CD4-positive, alpha-beta T cell (primary cell): ENCODE measurements at places on chromosomes 1 and 21.

GRCh38 chr1:108512239-108513043 lies 47.5 kb upstream of the EEIG2 start:
- DNase-seq: peak; percentile 6

DNA sequence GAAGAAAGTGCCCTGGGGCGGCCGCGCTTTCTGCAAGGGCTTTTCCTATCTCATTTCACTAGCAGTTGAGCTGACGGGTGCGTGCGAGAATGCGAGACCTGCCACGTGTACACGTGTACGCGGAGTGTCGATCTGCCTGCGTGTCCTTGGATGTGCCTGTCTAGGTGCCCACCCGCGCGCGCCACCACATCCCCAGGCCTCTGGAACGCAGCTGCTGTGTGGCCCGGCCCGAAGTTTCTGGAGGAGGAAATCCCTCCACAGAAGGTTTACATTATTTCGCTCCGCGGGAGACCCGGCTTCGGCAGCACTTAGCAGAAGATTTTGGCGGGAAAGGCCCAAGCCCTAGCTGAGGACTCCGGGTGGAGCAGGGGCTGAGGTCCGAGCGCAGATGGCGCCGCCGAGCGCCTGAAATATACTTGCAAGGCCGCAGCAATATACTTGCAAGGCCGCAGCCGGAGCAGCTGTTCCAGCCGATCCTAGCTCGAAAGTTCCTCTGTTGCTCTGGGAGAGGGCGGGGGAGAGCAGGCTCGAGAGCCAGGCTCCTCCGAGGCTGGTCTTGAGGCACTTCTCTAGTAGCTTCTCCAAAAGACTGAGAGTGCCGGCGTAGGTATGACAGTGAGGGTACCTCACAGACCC lies 3.9 kb downstream of the TBX15 start:
- DNase-seq: no peak

DNA sequence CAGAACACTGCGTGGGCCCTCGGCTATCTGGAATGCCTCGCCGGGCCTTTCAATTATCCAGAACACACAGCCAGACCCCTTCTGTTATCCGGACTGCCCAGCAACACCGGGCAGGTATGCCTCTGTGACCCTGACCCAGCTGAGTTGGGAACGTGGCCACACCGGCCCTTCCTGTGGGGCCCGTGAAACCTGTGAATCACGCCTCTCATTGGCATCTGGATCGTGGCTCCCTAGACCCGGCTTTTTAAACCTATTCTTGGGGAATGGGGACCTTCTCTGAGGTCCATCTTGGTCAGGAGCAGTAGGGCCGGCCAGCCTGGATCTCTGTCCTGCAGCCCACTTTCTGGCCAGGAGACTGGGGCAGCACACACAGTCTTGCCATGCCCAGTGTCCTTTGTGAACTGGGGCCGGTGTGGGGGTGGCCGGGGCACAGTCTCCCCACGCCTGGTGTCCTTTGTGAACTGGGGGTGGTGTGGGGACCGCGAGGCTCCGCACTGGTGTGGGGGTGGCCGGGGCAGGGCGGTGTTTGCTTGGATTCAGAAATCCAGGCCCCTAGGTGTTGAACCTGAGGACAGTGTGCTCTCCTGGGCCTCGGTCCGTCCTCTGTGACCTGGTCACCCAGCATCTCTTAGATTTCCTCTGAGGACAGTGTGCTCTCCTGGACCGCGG lies 11.1 kb downstream of the COL18A1 start:
- no peak for DNase-seq

GRCh38 chr1:20632386-20632785 lies 872 bp upstream of the PINK1 start:
- DNase-seq: no peak

DNA sequence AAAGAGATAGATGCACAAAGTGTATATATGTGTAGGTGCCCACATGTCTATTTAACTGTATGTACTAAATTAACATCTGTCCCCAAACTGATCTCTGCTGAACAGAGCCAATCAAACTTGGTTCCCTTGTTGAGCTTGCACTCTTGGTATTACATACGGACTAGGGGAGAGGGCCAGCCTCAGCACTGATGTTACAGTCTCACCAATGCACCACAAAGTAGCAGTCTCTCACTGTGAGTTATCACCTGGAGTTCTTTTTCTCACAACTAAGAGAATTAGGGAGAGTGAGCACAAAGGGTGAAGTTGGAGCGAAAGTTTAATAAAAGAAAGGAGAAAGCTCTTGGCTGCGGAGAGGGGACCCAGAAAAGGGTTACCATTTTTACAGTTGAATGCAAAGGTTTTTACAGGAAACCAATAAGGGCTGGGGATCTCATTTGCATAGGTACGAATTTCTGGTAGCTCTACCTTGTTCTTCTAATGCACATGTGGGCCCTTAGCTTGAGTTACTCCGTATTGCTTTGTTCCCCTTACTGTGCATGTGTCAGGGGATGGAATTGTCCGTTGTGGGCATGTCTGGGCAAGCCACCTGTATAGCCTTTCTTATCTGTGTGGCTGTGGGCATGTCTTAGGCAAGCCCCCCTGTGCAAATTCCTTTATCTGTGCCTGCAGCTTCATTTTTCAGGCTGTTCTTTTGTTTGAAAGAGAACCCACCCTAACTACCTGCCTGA lies 13.3 kb upstream of the CHI3L2 start:
- DNase-seq: no peak

DNA sequence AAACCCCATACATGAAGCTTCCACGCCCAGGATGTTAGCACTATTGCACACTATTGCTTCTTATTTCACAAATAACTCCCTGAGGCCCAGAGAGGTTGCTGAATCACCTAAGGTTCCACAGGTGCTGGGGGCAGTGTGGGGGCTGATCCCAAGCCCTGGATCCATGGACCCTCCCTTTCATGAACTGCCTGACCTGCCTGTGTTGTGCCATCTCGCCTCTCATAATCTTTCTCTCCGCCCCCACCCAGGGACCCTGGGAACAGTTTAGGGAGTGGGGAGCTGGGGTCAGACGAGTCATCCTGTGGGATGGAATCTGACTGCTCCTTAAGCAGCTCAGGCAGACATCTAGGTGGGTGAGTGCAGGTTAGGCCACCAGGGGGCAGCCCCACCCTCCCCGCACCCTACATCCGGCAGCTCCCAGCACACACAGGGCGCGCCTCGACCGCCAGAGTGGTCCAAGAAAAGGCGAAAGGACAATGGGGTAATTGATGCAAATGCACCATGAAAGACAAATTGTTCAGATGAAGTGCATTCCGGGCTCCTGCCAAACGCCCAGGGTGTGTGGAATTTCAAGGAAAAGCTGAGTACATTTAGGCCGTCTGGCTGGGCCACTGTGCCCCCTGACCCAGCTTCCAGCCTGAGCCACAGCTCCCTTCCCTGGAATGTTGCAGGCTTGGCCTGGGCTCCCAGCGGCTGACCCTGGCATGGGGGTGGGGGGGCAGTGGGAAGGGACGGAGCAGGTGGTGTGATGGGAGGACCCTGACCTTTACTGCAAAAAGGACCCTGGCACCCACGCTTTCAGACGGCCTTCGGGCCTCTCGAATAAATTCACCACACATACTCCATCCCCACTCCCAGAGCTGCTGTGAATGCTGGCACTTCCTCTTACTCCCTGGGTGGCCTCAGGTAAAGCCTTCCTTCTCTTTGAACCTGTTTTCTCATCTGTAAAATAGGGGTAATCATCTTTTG lies 20.8 kb downstream of the PHLDA3 start:
- peak; percentile 43 for DNase-seq

- DNase-seq: no peak
These were observed 44.8 kb downstream of the DHRS3 start for GRCh38 chr1:12573015-12573825.

GRCh38 chr1:79042117-79042516 lies 35.6 kb upstream of the ADGRL4 start:
- DNase-seq: no peak

DNA sequence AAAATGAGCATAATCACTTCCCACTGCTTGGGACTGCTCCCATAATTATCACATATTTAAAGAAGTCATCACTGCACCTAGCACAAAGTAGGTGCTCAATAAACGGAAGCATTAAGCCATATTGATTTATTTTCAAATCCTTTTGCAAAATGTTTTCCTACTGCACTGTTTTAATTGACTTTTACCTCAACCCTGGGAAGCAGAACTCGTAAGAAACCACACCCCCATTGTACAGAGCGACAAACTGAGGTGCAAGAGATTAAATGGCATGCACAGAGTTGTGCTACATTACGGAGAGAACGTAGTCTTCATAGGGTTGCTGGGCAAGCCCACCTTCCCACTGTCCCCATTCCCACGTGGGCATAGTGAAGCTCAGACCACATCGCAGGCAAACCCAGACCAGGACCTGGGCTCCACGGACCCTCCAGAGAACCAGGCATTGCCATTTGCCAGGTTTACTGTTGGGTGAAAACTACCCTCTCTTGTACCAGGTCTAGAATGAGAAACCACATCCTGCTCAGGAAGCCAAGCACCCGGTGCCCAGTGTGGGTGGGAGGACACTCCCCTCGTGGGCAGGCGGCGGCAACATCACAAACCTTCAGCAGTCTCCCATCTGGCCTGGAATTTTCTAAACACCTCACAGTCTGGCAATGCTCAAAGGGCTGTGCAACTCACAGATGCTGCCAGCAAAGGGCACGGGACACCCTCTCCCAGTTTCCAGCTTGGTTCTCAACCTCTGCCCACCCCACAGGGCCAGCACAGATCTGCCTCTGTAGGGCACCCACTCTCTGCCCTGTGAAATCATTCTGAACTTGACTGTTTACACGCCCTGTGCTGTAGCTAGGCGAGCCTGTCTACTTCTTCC lies 8.2 kb downstream of the IFFO2 start:
- DNase-seq: peak; percentile 74

- DNase-seq: no peak
These were observed 2.4 kb upstream of the PDXK start for GRCh38 chr21:43716376-43717165.

DNA sequence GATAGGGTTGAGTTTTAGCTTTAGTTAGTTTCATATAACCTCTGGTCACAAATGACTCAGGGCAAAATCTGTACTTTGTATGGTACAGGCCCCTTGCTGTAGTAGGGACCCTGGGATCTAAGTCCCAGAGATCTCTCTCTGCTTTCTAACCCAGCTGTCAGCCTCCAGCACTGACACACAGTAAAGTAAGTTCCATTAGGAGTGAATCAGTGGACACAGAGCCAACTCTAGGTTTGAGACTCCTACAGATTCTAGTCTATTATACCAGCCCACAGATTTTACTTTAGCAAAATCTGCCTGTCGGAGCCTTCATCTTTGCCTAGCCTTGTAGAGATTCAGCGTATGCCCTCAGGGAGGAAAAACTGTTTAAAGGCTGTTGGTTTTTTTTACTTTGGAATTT lies 52.5 kb downstream of the ANGPTL1 start:
- DNase-seq: no peak

- DNase-seq: no peak
These were observed 67.6 kb downstream of the ADSS2 start for GRCh38 chr1:244384066-244384465.

DNA sequence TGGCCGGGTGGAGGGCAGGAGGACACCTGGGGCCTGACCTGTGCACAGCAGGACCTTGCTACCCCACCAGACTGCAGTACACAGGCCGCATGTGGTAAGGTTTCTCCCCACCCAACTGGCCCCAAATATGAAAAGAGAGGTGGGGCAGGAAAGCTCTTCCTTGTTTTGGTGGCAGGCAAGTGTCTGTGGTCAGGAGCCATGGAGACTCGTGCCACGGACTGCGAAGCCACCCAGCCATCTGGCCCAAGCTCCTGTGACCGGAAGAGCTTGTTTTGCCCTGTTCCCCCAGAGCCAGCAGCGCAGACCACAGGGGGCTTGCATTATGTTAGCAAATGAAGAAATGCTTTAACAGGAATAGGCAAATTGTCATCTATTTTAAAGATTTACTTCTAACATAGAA lies 54.9 kb downstream of the OLIG1 start:
- DNase-seq: no peak

GRCh38 chr21:43733529-43734071 lies 14.7 kb downstream of the PDXK start:
- no peak for DNase-seq

GRCh38 chr1:225941187-225941941 lies at the start of gene LEFTY2:
TSS of gene LEFTY2 (minus strand) at chr1:225941220. CDS start at chr1:225941140, 80 bp downstream.
- DNase-seq: no peak
